ENCODE measurements at places on chromosomes 6 and 20.

DNA sequence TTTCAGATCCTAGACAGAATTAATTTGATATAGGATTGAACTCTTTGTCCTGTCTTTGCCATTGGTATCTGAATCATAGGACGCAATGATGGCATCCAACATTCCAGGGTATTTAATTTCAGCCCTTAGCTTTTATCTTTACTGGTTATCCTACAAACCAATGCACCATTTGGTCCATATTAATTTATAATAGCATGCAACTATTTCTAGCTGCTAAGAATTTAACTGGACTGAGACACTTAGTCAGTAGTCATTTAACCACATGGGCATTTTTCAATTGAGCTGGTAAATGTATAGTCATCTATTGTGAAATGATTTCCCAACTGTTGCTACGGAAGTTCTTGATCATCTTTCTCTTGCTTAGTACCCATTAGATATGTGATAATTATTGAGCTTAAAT, 141.1 kb downstream of the CD164 start:
- DNase-seq = no peak

DNA sequence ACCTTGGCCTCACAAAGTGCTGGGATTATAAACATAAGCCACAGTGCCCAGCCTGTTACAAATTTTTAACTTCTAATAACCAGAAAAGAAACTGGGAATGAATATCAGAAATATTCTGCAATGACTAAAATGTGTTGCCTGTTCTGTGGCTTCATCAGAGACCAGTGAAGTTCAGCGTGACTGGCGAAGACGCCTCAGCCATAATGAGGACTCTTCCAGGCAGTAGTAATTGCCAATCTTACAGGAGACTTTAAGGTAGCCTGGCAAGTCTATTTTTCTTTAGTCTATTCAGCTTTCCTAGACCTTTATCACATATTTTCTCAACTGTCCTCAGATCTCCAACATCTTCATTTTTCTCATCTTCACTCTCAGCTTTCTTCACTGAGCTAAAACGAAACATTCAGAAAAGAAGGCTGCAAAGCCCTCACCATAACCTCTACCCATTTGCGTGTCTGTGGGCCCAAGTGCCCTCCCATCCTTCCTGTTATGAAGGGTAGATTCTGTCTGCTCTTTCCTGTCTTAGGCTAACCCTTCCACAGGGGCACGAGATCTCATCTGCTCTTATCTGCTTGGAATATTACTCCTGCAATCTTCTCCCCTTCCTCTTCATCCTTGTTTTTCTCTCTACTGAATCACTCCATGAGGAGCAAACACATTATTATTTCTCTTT, 42.0 kb upstream of the OLIG3 start:
- DNase-seq = no peak

DNA sequence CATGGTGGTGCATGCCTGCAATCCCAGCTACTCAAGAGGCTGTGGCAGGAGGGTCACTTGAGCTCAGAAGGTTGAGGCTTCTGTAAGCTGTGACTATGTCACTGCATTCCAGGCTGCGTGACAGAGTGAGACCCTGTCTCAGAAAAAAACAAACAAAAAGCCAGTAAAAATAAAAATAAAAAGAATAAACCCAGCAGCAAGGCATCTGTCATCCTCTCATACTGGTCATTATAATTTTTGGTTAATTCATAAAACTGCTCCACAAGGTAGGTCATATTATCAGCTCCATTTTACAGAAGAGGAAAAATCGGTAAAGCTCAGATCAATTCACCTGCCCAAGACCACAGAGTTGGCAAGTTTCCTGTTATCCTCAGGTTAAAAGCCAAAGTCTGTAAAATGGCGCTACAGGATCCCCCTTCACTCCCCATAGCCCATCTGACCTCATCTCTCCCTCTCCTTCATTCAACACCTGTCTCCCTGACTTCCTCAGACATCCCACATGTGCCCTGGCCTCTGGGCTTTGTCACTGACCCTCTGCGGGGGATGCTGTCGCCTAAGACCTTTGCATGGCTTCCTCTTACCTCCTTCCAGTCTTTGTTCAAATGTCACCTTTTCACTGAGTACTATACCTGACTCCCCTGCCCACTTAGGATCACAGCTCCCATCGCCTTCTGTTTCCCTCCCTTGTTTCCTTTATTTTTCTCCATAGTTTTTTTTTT, 213.2 kb upstream of the ZNF217 start:
- no peak for DNase-seq

- DNase-seq = no peak
These were observed 14.9 kb downstream of the RREB1 start for GRCh38 chr6:7122684-7123083.

DNA sequence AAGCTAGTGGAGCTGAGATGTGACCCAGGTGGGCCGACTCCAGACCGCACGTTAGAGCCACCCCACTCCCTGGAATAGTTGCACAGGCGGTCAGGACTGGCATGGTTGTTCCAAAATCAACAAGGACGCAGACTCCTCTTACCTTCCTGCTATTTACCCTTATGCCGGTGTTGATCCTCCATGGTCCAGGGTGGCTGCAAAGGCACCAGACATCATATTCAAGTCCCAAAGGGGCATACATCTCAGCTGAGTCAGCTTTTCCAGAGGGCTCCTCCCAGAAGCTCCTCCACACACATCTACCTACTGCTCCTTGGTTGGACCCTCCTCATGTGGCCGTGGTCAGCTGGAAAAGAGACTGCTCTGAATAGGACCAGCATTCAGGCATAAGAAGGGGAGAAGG, 112.2 kb downstream of the SYCP2 start:
- DNase-seq = no peak

DNA sequence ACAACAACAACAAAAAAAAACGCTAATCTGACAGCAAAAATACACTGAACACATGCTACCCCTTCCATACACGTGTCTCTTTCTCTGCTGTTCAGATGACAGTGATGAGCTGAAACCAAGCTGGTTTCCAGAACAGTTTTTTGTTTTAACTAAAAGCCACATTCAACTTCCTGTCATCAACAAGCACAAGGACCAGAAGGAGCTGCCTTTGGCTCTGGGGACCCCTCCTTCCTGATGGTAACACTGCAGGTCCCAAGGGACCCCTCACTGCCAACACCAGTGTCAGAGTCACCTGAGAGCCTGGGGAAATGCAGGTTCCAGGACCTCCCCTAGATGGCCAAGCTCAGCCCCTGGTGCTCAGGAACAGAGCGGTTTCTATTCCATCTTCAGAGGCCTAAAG, 6.0 kb downstream of the CST7 start:
- DNase-seq = no peak

DNA sequence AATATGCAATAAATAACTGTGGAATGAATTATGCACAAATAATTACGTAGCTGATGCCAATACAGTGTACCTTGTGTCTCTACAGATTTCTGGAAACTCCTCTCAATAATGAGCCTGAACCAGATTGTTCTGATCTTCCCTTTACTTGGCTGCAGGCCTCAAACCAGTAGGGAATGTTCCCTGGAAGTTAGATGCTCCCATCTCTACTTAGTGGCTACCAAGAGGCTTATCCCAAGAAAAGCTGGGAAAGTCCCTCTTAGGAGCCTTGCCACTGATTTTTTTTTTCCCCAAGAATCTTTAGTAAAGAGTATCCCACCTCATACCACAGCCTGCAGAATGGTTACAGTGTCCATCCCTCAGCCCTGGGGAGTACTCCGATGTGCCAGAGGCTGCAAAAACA, 702.1 kb downstream of the RFPL4B start:
- no peak for DNase-seq

GRCh38 chr20:62554214-62554897, 78.6 kb upstream of the GATA5 start:
- no peak for DNase-seq

GRCh38 chr20:46133886-46134654, 16.0 kb downstream of the CD40 start:
- no peak for DNase-seq

DNA sequence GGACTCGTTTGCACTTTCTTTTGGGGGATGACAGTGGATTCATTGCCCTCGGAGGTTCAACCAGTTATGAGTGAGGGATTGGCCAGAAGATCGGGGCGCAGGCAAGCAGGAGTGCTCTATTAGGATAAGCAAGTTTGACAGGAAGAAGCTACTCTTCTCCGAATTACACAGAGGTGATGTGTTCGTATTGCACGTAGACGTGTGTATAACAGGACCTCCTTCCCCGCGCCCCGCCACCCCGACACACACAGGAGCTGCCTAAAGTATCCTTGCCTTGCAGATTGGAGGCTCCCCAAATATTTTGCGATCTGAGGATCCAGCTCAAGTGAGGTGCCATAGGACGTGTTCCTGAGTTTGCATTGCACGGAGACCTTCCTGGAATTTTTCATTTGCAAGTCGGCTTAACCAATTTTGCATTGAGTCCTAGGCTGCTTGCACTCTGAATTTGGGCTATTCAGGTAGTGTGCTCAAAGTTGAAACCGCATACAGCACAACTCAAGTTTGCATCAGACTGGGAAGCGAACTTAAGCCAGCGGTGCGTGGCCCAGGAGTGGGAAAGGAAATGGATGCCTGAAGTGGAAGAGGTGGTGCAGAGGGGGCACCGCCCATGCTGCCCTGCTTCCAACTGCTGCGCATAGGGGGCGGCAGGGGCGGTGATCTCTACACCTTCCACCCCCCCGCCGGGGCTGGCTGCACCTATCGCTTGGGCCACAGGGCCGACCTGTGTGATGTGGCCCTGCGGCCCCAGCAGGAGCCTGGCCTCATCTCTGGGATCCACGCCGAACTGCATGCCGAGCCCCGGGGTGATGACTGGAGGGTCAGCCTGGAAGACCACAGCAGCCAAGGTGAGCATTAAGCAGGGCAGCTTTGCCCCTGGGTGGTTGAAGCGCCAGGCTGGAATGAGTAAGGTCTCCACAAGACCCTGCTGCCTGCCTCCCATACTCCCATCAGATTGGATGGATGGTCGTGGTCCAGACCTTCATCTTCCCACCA, 770 bp downstream of the TCF19 start:
- DNase-seq = peak; percentile 64

GRCh38 chr6:5135788-5136376, 50.7 kb downstream of the PPP1R3G start:
- DNase-seq = peak; percentile 57

DNA sequence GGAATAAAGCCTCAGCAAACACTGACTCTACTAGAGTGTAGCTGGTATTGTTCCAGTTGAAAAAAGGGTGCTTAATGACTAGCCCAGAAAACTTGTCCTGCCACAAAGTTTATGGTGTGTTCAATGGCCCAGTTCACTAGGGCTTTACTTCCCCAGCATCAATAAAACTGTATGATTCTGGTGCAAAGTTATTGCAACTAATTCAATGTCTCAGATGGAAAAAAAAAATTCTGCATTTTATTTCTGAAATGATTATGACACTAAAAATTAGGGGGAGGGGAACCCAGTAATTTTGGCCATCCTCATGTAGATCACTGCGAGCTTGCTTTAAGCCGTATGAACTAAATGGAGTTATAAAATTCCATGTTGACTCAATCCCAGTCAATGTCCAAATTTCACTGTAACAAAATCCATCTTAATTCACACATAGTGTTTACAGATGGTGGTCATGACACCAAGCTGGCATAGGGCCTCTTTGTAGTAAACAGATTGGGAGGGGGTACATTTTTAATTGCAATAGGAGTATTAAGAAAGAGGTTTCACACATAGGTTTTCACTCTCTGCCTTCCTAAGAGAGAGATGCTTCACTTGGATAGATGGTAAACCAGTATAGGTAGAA, 41.2 kb downstream of the PTPRK start:
- no peak for DNase-seq

DNA sequence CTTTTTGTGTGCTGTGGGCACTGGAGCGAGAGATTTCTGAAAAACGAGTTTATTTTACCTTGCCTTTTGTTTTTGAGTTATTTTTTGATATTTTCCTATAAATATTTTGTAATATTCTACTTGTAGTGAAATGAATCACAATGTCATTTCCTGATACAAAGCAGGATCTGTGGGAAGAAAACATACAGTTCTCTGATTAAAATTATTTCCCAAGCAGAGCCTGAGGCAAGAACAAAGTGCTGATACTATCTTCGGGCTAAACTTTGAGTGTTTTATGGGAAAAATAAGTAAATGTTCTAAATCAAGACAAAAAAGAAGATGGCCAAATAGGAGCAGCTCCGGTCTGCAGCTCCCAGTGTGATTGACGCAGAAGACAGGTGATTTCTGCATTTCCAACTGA, 33.7 kb upstream of the ELOVL5 start:
- no peak for DNase-seq

- no peak for DNase-seq
These were observed 17.5 kb downstream of the CTCFL start for GRCh38 chr20:57507477-57507876.

DNA sequence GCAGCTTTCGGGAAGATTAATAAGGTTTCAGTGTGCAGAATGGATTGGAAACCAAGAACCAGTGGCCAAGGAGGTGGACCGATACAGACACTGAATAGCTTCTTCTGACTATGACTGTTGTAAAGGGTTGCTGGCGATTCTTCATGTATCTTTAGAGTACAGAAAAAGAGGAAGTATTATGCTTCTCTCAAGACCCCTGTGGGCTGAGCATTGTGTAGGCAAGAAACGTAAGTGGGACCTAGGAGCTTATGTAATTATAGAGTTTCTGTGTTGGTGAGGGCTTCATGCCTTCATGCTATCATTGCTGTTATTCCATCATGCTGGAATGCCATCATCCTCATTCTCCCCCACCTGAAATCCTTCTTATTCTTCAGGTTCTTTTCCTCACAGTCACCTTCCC, 105.4 kb upstream of the AKIRIN2 start:
- no peak for DNase-seq

GRCh38 chr20:43017241-43018030, 172.3 kb downstream of the PTPRT start:
- no peak for DNase-seq

GRCh38 chr6:147664092-147664491, 155.6 kb downstream of the SAMD5 start:
- DNase-seq = no peak
